ENCODE measurements at places on chromosomes 6 and 20.

DNA sequence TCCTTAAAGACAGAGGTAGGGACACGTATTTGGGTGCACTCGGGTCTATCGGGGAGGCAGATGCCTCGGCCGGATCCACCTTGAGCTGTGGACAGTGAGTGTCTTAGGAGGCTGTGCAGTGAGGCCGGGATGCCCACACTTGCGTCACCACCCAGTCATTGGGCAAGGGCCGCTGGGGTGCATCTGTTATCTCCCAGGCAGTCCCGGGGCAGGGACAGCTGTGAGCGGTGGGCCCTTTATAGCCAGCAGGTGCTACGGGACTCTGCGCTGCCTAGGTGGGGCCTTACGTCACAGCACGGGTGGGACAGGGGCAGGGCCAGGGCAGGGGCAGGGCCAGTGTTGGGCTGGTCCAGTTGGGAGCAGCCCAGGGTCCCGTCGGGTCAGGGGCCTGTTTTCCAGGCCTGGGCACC is 689 bp upstream of the COL20A1 start:
- no peak for DNase-seq

GRCh38 chr6:151822252-151823111 is 15.0 kb downstream of the ESR1 start:
- no peak for DNase-seq

DNA sequence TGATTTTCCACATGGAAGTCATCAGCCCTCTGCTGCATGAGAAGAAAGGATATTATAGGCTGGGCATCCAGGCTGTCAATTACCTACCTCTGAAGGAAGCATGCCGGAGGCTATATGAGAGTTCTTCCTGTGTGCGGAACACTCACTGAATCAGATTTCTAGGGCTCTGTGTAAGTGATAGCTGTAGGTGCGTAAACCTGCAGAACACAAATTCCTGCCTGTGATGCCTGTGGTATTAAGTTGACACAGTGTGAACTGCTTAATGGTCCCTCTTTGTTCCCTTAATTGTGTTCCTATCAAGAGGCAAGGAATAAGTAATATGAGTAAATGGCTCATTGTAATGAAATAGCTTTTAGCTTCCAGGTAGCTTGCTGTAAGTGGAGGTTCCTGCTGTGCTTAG is 103.3 kb downstream of the ANKS1A start:
- no peak for DNase-seq

- DNase-seq: no peak
Measured at GRCh38 chr6:7267466-7268091, 45.4 kb downstream of the SSR1 start.

DNA sequence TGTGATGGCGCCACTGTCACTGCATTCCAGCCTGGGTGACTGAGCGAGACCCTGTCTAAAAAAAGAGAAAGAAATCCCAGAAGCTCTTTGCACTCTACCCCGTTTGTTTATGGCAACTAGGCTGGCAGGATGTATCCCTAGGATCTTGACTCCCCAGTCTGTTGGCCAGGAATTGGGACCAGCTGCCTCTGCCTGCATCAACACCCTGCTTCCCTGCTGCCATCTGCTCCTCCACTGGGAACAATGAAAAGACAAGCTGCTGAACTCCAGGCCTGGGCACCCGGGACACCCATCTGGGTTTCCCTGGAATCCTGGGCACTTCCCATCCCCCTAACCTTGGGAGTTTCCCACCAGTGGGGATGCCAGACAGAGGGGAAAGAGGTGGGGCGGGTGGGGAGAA is 64.9 kb downstream of the CPNE5 start:
- DNase-seq: no peak

- no peak for DNase-seq
Measured at GRCh38 chr6:80642452-80642851, 536.0 kb downstream of the BCKDHB start.

- no peak for DNase-seq
Measured at GRCh38 chr6:113464536-113464935, 392.6 kb upstream of the MARCKS start.

DNA sequence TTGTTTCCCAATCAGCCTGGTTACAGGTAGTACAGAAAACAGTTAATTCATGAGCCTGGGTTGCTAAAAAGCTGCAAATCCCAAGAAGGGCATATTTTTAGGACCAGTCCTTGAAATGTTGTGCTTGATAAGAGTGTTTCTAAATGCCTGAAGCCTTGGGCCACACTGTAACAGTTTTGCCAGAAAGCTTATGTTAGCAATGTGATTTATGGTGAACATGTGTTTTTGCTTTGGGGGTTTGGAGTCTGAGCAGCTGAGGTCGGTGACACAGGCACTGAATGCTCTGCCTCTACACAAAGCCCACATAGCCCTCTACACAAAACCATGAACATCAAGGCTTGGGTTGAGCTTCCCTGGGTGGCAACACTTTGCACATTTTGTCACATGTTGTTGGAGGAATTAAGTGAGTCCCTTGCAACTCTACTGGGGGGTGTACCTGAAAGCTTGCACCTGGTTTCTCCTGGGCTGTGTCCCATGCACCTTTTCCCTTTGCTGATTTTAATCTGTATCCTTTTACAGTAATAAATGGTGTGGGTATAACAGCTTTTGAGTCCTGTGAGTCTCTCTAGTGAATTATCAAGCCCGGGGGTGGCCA is 22.2 kb downstream of the AHI1 start:
- DNase-seq: no peak

DNA sequence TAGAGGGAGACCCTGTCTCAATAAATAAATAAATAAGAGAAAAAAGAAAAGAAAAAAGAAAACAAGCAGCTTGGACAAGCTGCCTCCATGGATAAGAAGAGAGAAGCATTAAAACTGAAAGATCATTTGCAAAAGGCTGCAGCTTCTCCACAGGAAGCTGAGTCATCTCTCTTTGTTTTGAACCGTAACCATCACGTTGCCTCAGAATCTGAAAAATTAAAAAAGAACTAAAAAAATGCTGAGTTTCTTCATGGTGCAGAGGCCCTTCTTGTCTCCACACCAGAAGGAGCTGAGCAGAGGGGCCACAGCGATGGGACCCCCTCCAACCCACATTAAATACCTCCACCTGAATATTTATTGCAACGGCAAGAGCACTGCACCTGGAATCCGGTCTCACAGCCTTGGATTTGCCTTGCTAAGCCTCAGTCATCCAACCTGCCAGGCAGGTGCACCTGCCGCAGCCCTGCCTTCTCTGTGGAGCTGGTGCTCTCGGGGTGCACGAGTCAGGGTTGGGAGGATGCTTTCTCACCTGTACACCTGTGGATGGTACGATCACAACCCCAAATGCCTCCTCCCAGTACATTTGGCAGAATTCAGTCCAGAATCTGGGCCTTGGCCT is 28.1 kb downstream of the TOX2 start:
- DNase-seq: no peak

- DNase-seq: no peak
Measured at GRCh38 chr6:20236909-20237600, 24.8 kb upstream of the MBOAT1 start.

GRCh38 chr6:90146921-90147649 is 149.6 kb downstream of the BACH2 start:
- DNase-seq: no peak

- DNase-seq: no peak
Measured at GRCh38 chr6:107624541-107624940, 134.6 kb downstream of the SOBP start.

DNA sequence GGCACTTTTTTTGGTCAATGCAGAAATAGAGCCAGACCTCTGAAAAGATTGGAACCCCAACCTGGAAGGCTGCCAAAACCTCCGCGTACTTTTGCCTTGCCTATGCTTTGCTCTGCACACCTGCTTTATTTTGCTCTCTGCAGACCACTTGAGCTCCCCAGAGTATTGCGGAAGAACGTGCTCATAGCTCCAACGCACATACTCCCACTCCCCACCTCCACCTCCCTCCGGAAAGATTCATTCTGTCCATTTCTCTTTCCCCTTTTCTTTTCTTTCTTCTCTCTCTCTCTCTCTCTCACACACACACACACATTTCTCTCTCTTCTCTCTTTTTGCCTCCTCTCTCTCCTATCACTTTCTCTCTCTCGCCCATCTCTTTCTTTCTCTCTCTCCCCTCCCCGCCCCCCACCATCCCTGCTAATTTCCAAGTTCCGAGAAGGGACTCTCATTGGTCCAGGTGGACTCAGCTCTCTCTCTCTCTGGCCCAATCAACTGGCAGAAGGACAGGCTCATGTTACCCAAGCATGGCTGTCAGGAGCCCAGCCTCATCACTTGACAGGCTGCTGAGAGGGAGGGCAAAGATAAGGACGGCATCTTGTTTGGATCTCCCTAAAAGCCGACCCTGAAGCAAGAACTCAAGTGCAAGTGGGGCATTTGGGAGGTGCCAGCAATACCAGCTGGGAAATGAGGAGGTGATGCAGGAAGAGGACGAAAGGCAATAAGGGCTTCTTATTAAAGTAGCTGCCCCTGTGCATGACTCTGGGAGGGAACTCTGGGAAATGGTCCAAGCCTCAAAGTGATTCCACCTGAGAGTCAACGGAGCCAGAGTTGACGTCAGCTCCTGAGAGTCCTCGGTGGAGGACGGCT is 246.1 kb downstream of the LY86 start:
- DNase-seq: no peak

GRCh38 chr6:106569428-106569827 is 59.9 kb downstream of the RTN4IP1 start:
- no peak for DNase-seq

DNA sequence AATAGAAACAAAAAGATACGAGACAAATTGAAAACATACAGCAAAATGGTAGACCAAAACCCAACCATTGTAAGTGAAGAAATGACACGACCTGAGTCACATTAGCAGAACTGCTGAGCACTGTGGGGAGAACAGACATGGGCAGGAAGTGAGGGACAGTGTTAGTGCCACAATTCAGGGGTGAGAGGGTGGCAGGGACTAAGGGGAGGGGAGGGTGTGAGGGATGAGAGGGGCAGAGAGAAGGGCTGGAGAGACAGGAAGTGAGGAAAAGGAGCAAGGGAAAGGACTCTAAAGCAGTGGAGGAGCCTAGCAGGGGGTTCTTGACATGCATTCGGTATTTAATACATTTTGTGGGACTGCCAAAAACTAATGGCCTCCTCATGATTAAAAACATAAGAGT is 45.0 kb upstream of the TRIM26 start:
- no peak for DNase-seq

- no peak for DNase-seq
Measured at GRCh38 chr6:135081966-135082365, 27.3 kb upstream of the HBS1L start.

GRCh38 chr20:34615477-34615876 is 57.0 kb downstream of the MAP1LC3A start:
- DNase-seq: no peak

All from HuH-7 (cell line).